ENCODE measurements at places on chromosomes 6 and 20.

- no peak for DNase-seq
Observed at GRCh38 chr6:35063701-35064280, 77.3 kb downstream of the TCP11 start.

- DNase-seq = no peak
Observed at GRCh38 chr6:30601436-30601814, 15.6 kb downstream of the PPP1R10 start.

GRCh38 chr20:31699801-31700728 lies 22.6 kb downstream of the BCL2L1 start:
- DNase-seq = no peak

DNA sequence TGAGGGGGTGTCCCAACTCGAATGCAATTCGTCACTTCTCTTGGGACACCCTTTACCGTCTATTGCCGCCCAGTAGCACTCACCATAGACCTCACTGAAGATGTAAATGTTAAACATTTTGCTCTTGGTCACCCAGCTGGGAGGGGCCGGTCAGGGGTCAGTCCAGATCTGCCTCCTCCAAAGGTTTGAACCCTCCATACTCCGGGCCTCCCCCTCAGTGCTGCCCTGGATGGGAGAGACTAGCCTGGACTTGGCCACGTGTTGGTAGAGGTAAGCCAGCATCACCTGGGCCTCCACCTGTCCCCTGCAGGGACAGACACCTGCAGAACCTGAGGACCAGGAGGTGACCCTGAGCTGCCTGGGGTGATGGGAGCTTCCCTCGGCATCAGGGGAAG lies 5.0 kb upstream of the MYT1 start:
- no peak for DNase-seq

DNA sequence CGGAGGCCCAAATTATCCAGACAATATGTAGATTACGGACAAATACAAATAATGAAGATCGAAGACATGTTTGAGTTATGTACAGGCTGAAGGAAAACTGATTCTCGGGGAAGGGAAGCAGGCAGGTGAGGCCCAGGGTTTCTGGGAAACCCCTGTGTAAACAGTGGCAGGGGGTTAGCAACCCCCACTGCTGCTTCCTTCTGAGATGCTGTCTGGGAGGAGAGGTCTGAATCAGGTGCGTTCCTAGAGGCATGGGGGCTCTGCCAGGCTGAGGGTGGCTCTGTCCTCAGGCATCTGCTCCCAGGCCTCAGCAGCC lies 7.2 kb upstream of the MDGA1 start:
- DNase-seq = no peak

DNA sequence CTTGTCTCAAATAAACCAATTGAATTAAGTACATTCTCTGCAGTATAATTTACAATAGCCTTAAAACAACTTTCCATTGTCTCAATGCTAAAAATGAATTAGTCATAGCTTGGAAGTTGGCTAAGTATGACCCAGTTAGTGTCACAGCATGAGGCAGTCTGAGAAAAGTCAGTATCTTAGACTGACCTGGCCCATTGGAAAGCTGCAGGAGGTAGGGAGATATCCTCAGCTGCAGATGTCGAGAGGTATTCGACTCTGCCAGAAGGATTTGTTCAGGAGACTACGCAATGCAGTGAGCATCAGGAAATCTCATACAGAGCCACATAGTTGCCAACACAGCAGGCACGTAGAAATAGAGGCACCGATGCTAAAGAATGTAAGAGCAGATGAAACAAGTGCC lies 350.9 kb upstream of the NRSN1 start:
- DNase-seq = no peak

DNA sequence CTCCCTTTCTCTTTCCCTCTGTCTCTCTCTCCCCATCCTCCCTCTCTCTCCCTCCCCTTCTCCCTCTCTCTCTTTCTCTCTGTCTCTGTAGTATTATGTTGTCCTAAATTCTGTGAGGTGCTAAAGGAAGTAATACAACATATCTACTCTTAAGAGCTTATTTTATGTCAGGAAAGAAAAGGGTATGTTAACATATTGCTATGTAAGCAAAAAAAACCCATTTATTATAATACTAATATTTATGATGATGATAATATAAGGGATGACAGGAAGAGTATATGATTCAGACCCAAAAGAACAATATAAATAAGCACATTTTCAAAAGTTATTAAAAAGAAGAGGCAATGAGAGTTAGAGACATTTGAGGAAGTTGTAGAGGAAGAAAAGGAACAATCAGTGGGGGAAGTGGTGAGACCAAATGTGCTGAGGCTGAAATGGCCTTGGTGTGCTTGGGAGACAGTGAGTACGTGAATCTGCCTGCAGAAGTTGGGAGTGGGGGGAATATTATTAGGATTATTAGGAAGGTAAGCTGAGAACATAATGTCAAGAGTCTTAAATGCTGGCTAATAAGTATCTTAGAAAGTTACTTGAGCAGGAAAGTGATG lies 303.6 kb upstream of the FERMT1 start:
- DNase-seq = no peak

GRCh38 chr6:154125421-154125820 lies 86.4 kb downstream of the OPRM1 start:
- DNase-seq = no peak
